ENCODE measurements at places on chromosomes 5 and 9.

- no peak for DNase-seq
These were observed 3.4 kb downstream of the C5orf58 start for GRCh38 chr5:170235876-170236864.

DNA sequence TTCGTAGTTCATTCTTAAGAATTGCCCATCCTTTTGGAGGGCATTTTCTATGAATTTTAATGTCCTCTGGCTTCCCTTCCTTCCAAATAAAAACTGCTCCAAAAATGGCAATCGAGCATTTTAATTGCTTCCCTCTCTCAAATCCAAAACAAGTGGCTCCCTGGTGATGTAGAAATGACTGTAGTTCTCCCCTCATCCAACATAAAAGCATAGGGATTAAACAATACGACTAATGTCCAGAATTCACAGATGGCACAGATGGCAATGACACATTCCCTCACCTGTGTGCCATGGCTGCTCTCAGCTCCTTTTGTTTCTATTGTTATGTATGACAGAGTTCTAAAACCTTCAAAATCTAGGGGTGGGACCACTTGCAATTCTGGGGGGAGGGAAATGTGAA lies 417.3 kb downstream of the RAB3C start:
- no peak for DNase-seq

- no peak for DNase-seq
These were observed 28.5 kb upstream of the PHF24 start for GRCh38 chr9:34929506-34930102.

GRCh38 chr5:132496631-132497487 lies 6.3 kb upstream of the IRF1 start:
- peak; percentile 82 for DNase-seq

DNA sequence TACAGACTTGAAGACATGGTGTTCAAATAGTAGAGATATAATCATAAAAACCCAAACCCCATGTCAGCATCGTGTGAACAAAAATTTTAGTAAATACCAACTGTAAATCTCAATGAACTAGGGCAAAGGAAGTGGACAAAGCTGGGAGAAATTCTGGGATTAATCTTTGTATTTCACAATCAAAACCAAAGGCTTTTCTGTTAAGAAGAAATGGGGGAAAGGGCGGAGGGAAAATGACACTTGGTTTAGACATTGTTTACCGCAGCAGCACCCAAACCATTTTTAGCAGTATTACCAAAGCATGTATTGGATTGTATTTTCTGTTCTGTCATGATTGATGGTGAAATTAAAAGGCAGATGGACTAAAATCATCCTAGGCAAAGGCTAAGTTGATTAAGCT lies 134.2 kb upstream of the PRSS3 start:
- no peak for DNase-seq

- DNase-seq = no peak
These were observed 5.6 kb upstream of the IRF1 start for GRCh38 chr5:132496191-132496630.

GRCh38 chr9:101999441-101999840 lies 261.0 kb upstream of the GRIN3A start:
- no peak for DNase-seq

DNA sequence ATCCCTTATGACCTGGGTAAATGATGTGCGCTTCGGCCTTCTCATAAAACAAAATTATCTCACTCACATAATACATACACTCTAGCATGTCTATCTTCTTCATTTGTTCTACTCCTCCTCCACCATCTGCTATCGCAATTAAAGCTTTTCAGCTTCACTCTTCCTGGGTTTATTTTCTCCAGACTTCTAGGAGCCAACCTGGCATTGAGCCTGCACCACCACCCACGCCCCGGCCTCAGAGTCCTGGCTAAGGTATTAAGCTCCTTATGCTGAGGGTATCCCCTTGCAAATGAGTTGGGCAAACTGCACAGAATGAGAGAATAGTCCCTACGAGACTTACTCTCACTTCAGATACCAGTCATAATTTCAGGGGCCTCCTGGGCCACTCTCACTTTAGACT lies 236.1 kb upstream of the CDH12 start:
- DNase-seq = no peak

DNA sequence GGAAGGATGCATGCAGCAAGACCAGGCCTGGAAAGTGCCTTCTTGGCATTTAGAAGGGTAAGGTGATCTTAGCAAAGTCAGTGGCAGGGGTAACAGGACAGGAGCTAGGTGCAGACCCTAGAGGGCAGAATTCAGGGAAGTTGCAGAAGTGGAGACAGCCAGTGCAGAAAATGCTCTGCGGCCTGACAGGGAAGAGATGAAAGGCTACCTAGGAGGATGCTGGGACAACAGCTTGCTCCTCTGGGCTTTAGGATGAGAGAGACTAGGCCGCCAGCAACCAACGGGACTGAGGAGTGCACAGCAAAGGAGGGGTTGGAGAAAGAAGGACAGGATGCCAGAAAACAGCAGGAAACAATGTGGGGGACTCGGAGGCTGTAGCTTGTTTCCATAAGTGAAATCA lies 219.9 kb downstream of the FSTL4 start:
- no peak for DNase-seq

DNA sequence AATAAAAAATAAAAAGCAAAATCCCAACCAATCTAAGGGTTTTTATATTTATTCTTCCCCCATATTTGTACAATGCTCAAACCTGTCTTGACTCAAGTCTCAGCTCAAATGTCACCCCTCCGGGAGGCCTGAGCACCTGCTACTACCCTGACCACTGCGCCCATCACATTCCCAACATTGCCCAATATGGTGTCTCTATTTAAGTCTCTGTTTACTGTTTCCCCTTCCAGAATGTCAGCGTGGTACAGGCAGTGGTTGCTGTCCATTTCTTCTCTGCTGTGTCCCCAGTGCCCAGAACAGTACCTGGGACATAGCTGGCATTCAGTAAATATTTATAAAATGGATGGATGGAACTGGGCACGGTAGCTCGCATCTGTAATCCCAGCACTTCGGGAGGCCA lies 47.3 kb upstream of the PRRC2B start:
- DNase-seq = no peak

DNA sequence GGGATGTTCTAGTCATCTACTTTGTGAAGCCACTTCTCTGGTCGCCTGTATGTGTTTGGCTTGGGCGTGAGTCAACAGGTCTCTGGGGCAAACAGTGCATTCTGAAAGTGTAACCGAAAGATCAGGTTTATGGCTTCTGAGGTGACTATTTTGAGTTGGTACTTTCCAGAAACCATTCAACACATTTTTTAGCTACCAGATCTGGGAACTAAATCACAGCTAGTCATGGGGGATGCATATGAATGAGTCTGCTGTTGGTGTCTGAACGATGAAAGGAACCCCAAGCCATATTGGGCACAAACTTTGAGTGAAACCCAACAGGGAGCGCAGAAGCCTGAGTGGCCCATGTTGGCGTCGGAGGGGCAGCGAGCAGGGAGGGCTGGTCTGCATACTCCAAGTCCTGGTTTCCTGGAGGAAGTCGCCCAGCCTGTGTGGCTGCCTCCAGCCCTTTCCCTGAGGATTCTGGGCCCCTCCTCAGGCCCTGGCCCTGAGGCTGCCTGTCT lies 35.3 kb downstream of the UBE2QL1 start:
- no peak for DNase-seq

- no peak for DNase-seq
These were observed 1728.3 kb upstream of the CDH9 start for GRCh38 chr5:28766565-28767158.

DNA sequence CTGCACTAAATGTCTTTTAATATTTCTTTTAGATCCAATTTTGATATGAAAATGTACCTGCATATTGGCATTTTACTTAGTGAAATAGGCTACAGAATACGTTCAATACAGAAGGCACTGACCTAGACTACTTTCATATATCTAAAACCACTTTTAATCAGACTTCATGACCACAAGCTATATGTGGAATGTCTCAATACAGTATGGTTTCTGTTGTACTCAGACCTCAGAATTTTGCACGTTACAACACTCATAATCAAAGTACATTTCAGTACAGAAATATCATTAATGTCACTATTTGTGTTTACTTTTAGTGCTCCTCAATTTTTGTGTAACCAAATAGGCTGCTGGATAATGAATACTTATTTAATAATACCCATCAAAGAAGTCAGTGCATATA lies 74.8 kb downstream of the MEF2C start:
- no peak for DNase-seq

DNA sequence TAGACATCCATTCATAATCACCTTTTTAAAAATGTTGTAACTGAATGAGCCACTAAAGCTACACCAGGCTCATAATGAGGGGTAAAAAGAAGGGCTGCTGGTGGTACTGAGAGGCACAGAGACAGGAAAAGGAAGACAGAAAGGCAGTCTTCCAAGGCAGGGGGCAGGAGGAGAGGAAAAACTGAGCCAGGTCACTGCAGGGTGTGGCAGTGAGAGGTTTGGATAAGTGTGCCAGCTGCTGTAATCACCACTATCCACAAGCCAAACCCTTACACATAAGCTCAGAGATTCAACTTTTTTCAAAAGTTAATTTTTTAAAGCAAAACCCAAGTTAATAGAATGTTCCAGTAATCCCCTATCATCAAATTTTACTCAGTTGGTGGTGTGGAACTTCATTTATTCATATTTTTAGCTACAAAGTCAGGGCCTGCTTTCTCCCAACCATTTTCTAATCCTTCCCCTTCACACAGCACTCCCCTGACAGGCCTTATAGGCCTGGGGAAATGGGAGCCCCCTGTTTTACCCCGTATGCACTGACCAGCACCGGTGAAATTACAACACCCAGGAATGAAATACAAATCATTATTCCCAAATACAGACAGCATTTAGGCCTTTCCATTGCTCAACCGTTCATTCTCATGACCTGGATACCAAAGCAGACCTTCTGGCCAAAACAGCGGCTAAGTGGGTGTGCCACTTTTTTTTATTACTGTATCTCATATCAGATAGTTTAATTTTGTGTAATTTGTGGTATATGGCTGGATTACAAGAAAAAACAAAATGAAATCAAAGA lies 76.3 kb downstream of the EFNA5 start:
- DNase-seq = no peak

DNA sequence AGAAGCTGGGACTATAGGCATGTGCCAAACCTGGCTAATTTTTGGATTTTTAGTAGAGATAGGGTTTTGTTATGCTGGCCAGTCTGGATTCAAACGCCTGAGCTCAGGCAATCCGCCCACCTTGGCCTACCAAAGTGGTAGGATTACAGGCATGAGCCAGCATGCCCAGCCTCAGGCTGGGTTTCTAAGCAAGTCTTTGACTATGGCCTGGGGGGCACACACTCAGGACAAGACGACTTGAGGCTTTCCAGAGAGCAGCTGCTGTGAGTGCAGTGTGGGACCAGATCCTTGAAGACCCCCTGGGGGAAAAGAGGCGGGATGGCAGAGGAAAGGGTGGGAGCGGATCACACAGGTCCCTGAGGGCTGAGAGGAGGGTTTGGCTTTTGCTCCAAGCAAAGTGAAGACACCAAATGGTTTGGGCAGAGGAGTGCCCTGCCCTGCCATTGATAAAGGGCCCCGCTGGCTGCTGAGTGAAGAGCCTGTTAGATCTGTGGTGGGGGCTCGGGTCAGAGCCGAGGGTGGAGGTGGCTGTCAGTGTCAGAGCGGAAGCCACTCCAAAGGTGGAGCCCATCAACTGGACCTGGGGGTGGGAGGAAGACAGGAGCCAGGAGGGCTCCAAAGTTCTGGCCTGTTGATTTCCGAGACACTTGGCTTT lies 46.8 kb upstream of the FUBP3 start:
- DNase-seq = no peak

DNA sequence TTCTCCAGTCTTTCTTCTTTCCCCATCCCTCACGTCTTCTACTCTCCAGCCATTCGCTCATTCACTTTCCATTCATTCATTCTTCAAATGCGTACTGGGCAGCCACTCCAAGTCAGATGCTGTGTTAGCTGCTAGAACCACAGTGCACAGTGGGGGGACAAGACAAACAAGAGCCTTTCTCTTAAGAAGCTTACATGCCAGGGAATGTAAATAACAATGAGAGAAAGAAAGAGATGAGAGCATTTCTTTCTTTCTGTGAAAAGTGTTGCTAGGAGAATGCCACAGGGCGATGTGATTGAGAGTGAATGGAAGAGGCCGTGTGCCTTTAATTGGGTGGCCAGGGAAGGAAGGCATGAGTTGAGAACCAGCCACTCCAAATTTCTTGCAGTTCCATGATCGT lies 46.3 kb upstream of the SMIM23 start:
- DNase-seq = no peak

DNA sequence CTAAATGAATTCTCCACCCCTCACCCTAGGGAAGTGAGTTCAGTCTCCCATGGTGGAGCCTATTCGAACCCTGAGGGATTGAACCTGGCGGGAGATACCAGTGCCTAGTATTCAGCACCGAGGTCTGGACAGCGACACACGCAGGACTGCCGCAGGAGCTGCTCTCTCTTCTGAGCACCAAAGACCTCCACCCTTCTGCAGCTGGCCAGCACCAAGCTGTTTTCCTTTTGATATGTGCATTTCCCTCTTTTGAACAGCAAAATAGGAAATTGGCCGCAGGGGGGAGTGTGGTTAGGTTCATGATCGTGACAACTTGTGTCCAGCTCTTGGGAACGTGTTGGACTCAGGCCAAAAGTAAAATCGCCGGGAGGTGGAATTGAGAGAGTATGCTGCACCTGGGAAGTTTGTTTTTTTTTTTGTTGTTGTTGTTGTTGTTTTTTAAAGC lies 1.2 kb upstream of the PCSK1 start:
- DNase-seq = peak; percentile 26

DNA sequence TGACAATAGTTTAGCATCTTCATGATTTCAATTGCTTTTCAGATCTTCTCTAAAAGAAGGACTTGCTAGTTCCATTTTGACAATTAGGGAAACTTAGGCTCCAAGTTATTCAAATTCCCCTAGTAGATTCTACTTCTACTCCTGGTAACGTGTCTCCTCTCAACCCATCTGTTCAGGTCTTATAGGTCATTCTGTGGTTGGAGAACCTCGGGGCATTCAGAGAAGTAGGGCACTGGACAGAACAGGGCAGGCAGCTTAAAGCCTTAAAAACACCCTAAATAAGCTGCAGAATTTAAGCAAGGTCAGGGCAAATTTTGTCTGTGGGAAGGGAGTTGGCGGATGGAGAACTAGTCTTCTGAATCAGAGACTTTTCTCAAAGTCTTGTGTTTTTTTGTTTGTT lies 132.4 kb downstream of the TMEM174 start:
- no peak for DNase-seq

- no peak for DNase-seq
These were observed 26.6 kb downstream of the NR5A1 start for GRCh38 chr9:124480621-124480981.

- DNase-seq = no peak
These were observed 215.4 kb downstream of the GLIS3 start for GRCh38 chr9:4084435-4084818.

GRCh38 chr9:35651956-35652828 lies 1.5 kb upstream of the SIT1 start:
- DNase-seq = no peak

- no peak for DNase-seq
These were observed 87.4 kb downstream of the TEK start for GRCh38 chr9:27196383-27196782.

- no peak for DNase-seq
These were observed 455.9 kb downstream of the CDH9 start for GRCh38 chr5:26582350-26583045.

- no peak for DNase-seq
These were observed 295.7 kb upstream of the PTGER4 start for GRCh38 chr5:40383749-40384651.

- DNase-seq = no peak
These were observed 153.8 kb downstream of the AUH start for GRCh38 chr9:91207729-91208418.
